AML-193 (cell line): ENCODE measurements at places on chromosomes 11 and 22.

DNA sequence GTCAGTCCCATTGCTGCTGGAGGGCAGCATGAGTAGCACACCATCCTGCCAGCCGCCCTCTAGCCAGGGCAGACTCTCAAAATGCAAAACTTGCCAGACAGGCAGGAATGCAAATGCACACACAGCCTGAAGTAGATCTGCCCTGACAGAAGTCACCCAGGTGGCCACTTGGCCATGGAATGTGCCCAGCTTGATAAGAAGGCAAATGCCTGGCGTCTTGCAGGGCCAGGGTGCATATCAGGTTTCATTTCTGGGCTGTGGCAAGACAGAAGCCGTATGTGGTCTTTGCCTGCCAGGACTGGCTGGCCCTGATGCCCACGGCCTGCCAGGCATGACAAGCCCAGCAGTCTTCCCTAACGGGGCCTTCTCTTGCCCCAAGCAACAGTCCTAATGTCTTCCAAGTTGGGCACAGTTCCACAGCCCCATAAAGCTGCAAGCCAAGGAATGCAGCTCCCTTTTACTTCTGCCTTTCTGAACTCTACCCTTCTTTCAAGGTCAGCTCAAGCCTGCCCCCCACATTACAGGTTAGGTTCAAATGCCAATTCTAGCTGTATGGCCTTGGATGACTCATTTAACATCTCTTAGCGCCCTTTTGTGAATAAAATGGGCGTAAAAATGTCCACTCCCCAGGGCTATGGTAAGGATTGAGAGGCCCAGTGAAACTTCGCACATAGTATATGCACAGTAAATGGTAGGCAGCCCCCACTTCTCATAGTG, 29.7 kb downstream of the POU2AF3 start:
- no peak for DNase-seq

DNA sequence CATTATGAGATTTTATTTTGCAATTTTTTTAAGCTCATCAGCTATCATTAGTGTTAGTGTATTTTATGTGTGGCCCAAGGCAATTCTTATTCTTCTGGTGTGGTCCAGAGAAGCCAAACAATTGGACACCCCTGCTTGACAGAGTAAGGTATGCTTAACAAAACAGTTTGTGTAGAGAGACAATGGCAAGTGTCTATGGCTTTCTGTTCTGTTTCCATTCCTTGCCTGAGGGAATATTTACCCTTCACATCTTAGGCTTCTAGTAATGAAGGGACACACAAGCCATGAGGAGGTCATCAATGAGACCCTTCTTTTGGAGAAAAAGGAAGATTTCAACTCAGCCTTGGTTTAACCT, 1278.4 kb upstream of the TENM4 start:
- no peak for DNase-seq

DNA sequence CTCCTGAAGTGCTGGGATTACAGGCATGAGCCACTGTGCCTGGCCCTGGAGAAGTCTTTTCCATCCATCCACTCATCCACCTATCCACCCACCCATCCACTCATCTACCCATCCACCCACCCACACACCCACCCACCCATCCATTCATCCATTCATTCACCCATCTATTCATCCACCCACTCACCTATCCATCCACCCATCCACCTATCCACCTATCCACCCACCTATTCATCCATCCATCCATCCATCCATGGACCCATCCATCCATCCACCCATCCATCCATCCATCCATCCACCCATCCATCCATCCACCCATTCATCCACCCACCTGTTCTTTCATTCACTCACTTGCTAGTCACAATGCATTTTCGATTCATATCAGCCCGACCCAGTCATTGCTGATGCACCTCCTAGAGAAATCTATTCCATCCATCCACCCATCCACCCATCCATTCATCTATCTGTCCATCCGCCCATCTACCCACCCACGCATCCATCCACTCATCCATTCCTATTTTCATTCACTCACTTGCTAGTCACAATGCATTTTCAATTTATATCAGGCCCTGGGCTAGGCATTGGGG, 17.7 kb upstream of the SUN2 start:
- no peak for DNase-seq

DNA sequence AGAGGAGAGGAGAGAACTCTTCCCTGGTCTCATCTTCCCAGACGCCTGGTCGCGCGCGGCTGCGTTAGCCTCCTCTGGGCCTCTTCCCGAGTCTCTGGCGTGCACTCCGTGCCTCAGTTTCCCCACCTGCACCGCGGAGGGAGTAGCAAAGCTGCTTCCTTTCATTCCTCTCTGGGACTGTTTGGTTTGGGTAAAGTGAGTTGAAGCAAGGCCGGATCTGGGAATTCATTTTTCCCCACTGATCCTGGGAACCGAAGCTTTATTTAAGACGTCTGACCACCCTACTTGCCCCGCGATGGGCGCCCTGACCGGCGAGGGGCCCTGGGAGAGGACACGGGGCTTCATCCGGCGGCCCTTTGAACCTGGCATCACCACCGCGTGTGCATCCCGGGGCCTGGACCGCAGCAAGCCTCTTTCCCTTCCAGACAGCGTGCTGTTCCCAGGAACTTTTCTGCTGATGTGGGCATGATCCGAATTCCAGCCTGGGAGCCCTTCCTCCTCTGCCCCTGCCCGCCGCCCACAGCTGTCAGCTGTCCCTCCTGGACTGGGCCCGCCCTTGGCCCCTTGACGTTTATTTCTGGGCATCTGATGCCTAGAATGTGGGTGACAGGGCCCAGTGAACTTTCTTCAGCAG, 758 bp downstream of the LDLRAD3 start:
- no peak for DNase-seq

DNA sequence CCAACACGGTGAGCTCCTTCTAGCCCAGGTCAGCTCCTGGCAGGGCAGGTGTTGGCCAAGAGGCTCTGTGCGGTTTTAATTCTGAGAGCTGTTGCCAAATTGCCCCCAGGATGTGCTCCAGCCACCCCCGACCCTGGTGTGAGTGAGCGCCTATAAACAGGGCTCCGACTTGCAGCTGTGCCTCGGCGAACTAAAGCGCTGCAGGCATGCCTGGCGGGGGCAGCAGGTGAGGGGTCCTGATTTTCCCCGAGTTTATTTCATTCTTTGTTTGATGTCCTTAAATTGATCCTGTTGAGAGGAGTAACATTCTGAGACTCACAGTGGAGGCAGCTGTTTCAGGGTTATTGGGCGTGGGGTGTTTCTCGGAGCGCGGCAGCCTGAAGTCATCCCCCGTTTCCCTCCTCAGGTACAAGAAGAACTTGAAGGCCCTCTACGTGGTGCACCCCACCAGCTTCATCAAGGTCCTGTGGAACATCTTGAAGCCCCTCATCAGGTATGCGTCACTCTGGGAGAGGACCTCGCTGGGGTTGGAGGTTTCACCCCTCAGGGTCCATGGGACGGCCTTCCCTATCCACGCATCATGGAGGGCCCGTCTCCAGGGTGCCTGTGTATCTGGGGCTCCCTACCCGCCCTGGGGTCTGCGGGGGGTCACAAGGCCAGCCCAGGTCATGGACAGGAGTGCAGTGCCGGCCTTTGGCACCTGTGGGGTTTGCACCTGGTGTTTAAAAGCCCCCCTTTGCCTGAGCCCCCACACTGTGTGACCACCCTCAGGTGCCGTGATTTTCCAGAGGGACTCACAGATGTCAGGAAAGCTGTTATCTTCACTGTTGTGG, 62.1 kb downstream of the ARHGAP8 start:
- DNase-seq = no peak

DNA sequence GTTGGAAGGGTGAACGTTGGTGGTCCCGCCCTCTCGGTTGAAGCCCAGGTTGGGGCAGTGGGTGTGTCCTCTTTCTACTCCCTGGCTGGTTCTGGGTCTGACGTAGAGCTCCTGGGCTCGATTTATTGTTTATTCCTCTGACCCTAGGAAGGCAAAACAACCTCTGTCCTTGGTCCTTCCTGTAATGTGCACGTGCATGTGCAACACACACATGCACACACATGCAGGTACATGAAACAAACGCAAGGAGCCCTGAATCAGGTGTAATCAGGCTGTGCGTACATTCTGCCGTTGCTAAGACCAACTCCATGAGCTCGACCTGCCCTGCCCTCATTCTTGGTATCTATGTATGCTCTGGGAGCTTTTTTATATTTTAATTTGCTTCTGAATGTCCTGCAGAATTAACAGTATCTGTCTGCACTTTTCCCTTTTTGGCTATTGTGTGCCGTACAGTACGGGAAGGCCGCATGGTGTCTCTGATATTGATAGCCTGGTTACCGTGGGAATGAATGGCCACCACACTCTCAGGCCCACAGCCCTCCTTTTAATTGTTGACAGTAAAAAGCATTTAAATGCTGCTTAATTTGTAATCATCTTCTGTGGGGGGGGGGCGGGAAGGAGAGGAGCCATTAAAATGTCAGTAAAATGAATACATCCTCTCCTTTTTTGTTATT, 66.0 kb upstream of the NNMT start:
- no peak for DNase-seq

GRCh38 chr11:117923773-117924172, 5.4 kb downstream of the TMPRSS13 start:
- no peak for DNase-seq

DNA sequence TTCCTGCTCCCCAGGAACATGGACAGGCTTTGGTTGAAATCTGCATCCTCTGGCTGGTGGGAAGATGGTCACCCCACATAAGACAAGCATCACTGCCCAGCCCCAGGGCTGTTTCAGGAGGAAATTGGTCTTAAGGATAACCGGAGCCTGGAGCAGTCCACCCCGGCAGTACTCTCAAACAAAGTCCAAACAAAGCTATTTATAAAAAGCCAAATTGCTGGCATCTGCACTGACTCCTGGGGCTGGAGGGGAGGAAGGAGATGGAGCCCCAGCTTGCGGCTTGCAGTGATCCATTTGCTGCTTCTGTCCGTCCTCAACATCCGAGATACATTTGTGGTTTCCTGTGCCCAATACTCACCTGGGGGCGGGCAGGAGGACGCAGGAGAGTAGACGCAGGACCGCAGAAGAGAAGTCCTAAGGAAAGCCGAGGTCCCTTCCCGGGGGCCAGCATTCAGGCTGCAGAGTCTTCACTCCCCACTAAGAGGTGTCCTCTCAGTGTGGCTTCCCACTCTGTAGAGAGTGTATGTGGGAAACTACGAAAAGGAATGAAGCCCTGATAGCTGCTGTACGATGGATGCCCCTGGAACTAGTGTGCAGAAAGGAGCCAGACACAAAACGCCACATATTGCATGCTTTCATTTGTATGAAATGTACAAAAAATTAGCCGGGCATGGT, 107.3 kb upstream of the FGF3 start:
- no peak for DNase-seq

DNA sequence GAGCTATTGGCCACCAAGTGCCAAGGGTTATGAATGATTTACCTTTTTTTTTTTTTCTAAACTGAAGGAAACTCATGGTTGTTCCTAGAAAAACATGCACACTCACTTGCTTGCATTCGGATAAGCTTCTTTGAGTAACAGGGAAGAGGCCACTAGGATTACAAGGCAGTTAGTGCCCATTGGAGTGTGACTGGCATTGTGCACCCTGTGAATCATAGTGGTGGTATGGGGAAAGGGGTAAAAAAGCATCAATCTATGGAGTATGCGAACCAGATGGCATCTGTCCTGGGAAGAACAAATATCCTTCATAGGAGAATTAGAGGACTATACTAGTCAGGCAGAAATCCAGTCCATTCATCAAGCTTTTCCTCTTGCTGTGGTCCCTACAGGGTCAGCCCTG, 24.2 kb downstream of the CD44 start:
- no peak for DNase-seq

DNA sequence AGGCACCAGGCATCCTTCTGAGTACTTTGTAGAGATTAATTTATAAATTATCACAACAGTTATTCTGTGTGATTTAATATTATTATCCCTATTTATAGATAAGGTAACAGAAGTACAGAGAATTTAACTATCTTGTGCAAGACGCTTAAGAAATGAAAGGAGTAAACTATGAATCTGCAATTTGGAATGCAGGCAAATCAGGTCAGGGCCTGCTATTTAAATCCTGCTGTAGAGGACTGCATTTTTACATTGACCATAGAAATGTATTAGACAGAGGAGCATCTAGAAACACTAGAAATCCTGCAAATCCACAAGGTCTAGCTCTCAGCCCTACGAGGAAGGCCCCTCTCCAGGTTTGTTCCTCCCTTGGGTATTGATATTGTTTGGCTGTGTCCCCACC, 336.2 kb downstream of the ETS1 start:
- DNase-seq = no peak

GRCh38 chr11:91825777-91826176, 398.8 kb upstream of the FAT3 start:
- no peak for DNase-seq

GRCh38 chr11:112361396-112361795, 100.7 kb upstream of the PLET1 start:
- no peak for DNase-seq

GRCh38 chr11:12158909-12159308, 48.5 kb downstream of the MICAL2 start:
- DNase-seq = no peak

- peak; percentile 56 for DNase-seq
Measured at GRCh38 chr11:86176165-86176884, 68.2 kb upstream of the EED start.

DNA sequence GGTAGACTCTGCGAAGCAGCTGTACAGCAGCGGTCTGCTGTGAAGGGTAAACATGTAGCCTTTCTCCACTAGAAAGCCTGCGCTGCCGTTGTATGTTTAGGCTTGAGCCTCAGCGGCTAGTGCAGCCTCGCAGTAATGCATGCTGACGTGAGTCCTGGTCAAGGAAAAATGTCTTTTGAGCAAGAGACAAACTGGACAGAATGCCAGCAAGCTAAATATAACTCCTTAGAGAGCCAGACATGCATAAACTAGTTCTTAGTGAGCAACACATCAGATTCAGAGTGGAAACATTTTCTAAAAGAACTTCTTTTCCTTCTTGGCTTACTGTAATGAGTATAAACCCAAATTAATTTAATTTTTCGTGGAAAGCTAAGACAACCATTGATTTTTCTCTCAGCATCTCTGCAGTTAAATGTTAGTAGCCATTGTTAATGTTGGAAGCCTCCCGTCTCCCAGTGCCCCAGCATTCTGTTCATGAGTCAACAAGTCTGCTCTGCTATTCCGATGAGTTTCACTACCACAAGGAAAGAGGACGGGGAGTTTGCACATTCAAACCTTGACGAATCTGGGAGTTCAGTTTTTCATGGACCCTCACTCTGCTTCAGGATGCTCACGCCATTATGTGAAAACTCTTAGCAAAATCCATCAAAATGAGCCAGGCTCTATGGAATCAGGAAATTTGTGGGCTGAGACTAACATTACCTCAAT, 51.4 kb downstream of the JAM3 start:
- DNase-seq = no peak

- no peak for DNase-seq
Measured at GRCh38 chr11:33062137-33062536, 22.8 kb downstream of the TCP11L1 start.
